Hippocampal formation (tissue), 2 donors: ENCODE measurements at places on chromosomes 2 and 18.

- DNase-seq, result no peak
These were observed 22.1 kb downstream of the HTR2B start for GRCh38 chr2:231102772-231103171.

DNA sequence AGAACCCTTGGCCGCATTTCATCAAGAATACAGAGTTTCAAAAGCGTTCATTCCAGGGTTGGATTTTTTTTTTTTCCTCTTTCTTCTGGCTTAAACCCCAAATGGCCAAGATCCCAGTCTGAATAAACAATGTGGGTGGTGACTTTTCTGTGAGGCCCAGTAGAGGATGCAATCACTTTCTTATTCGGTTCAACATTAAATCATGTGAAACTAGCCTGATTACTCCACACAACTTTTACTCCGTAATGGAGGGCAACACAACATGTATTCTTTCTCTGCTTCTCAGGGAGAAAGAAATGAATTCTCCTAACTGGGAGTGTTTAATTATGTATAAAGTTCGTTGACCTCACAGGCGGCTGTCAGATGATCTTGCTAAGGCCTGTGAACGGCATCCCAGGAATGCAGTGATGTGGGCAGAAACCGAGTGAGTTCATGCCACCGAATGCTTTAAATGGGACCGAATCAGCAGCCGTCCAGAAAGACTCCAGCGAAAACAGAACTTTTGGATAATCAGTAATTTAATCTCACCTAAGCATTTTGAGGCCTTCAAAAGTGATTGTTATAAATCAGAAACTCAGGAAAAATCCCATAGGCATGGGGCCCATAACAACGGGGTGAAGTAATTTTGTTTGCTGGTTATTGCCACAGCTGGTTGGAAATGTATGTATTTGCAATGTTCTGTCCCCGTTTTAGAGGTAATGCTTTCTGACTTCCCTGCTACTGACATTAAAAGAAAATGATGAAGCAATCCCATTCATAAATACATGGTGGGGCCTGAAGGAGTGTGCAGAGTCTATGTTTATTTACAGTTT lies 81.5 kb downstream of the BCL2 start:
- DNase-seq, result peak; percentile 64

- no peak for DNase-seq
These were observed 133.6 kb downstream of the PHLPP1 start for GRCh38 chr18:62848946-62849345.

- DNase-seq, result no peak
These were observed 186.6 kb downstream of the RAB3GAP1 start for GRCh38 chr2:135238651-135239050.

DNA sequence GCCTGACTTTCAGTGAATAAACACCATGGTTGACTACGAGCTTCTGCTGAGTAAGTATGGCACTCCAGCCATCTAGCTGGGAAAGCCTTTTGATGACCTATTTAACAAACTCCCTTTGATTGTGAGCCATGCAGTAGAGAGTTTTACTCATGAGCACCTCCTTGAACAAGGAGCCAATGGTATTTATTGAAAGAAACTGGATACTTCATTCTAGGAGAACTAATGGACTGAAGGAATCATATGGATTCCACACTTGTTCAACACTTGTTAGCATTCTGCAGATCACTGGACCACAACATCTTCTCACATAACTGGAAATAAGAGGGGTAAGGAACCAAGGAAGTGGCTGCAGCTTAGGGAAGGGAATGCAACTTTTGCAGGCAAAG lies 320.9 kb upstream of the ETAA1 start:
- DNase-seq, result no peak

DNA sequence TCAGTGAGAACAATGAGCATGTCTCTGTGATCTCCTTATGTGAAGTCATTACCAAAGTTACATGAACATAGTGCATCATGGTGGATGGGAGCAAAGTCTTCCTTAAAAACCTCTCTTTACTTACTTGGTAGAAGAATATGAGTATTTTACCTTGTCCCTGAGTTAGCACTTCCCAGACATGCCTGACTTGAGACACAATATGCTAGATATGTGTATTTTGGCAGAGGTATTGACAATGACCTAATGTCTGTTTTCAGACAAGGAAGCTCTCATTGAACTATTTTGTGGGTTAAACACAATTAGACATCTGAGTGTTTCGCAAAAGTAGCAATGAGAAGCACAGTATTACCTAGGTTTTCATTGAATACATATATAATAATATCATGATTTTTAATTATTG lies 99.1 kb upstream of the MC4R start:
- DNase-seq, result no peak

- DNase-seq, result no peak
These were observed 80.7 kb downstream of the CCBE1 start for GRCh38 chr18:59616501-59616900.
